ENCODE measurements at places on chromosomes 5 and 9.

GRCh38 chr5:133399247-133399891 lies 213.0 kb downstream of the FSTL4 start:
- no peak for DNase-seq

DNA sequence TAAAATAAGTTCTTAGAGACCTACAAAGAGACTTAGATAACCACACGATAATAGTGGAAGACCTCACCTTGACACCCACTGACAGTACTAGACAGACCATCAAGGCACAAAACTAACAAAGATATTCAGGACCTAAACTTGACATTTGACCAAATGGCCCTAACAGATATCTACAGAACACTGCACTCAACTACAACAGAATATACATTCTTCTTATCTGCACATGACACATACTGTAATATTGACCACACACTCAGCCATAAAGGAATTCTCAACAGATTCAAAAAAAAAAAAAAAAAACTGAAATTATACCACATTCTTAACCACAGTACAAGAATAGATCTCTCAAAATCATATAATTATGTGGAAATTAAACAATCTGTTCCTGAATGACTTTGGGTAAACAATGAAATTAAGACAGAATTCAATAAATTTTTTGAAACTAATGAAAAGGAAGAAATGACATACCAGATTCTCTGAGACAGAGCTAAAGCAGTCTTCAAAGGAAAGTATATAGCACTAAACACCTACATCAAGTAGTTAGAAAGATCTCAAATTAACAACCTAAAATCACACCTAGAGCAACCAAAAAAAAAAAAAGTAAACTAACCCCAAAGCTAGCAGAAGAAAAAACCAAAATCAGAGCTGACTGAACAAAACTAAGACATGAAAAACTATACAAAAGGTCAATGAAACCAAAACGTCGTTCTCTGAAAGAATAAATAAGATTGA lies 362.3 kb upstream of the POU5F2 start:
- no peak for DNase-seq

GRCh38 chr5:56746553-56747339 lies 68.6 kb upstream of the MAP3K1 start:
- DNase-seq = no peak

GRCh38 chr5:106640511-106640910 lies 1030.2 kb downstream of the EFNA5 start:
- DNase-seq = no peak

GRCh38 chr5:121189342-121190305 lies 662.1 kb upstream of the FTMT start:
- DNase-seq = no peak

DNA sequence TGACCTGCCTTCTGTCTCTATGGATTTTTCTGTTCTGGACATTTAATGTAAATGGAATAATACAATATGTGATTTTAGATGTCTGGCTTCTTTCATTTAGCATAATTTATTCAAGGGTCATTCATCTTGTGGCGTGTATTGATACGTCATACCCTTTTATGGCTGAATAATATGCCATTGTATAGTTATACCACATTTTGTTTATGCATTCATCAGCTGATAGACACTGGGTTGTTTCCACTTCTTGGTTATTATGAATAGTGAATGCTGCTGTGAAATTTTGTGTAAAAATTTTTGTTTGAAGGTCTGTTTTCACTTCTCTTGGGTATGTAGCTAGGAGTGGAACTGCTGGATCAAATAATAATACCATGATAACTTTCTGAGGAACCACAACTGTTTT lies 298.9 kb downstream of the CCDC171 start:
- DNase-seq = no peak

GRCh38 chr9:94178927-94179326 lies 80.2 kb upstream of the ZNF169 start:
- DNase-seq = no peak

GRCh38 chr5:40781843-40782409 lies 16.2 kb downstream of the PRKAA1 start:
- no peak for DNase-seq

DNA sequence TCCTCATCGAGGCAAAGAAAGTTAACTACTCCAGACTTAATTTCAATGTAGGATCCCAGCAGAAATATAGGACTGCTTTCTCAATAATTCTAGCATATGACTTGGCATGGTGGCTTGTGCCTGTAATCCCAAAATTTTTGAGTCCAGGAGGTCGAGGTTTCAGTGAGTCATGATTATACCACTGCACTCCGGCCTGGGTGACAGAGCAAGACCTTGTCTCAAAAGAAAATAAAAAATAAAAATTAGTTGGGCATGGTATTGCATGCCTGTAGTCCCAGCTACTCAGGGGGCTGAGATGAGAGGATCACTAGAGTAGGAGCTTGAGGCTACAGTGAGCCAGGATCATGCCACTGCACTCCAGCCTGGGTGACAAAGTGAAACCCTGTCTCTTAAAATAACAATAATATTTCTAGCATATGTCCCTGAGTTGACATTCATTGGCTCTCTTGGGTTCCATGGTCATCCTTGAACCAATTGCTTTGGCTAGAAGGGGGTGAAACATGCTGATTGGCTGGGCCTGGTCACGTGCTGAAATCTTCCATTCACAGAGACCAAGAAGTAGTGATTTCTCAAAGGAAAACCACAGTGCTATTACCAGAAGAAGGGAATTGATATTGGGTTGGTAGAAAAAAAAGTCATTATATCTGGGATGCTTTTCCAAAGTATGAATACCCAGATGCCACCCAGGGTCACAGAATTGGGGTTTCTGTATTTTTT lies 31.6 kb upstream of the GARNL3 start:
- no peak for DNase-seq

DNA sequence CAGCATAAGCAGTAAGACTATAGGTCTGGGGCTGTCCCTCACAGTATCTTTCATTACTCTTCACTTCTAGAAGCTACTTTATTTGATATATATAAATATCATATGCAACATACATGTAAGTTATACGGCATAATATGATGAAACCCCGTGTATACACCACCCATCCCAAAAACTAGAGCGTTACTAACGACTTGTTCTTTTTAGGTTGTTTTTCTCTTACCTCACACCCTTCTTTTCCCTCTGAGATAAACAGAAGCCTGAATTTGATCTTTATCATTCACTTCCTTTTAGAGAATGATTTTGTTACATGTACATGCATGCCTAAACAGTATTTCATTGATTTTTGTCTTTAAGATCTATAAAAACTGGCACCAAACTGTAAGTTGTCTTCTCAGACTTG lies 3.7 kb downstream of the TRMO start:
- no peak for DNase-seq

DNA sequence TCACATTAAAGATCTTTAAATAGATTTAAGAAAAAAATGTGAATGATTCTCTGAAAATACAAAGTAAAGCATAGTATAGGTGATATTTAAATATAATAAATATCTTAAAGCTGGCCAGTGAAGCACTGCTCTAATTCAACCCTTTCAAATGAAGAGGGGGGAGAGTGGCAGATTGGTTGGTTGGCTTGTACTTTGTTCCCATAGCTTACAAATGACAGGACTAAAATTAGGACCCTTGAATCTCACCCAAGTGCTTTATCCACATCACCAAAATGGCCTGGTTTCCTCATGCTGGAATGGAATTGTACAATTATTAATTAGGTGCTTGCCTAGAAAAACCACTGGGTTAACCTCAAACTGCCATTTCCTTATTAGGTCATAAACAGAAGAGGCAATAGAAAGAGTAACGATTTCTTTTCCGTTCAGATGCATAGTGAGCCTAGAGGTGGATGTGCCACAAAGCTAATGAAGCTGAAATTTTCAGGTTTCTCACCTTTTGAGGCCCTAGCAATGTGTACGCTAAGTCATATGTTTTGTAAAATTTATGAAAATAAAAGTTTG lies 354.5 kb upstream of the CDH6 start:
- DNase-seq = no peak

GRCh38 chr9:98896632-98897031 lies 47.1 kb upstream of the COL15A1 start:
- DNase-seq = no peak

GRCh38 chr5:179407191-179408175 lies 62.2 kb upstream of the ADAMTS2 start:
- DNase-seq = no peak

DNA sequence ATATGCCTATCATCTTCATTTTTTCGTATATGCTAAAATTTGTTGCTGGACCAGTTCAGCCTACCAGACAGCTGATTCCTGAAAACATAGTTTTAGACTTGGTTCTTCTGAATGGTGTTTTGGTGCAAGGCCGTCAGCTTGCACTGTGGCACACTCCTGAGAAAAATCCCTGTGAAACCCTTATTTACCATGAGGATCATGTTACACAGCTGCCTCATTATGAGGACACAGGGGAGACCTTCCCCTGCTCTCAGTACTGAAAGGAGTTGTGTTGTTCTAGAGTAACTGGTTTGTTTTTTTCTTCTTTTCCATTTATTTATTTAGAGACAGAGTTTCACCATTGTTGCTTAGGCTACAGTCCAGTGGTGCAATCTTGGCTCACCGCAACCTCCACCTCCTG lies 37.6 kb downstream of the MAST4 start:
- no peak for DNase-seq

- DNase-seq = no peak
Measured at GRCh38 chr5:77337686-77338085, 127.2 kb downstream of the PDE8B start.

DNA sequence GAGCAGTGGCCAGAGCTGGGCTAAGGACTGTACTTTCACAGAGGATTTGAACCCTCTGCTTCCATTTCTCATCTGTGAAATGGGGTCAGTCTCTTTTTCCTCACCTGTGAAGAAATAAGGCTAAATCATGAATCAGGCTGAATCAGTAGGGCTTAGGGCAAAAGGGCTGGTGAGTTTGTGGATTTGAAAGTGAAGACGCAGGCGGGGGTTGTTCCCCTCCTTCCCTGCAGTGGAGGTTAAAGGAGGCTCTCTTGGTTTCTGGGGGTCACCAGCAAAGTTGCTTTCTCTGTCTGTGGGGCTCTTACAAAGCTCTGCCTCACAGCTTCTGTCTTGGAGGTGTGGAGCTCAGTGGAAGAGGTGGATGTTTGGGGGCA lies 17.6 kb upstream of the NDST1 start:
- no peak for DNase-seq

GRCh38 chr5:140362875-140363630 lies 3.1 kb downstream of the SLC4A9 start:
- DNase-seq = peak; percentile 9

DNA sequence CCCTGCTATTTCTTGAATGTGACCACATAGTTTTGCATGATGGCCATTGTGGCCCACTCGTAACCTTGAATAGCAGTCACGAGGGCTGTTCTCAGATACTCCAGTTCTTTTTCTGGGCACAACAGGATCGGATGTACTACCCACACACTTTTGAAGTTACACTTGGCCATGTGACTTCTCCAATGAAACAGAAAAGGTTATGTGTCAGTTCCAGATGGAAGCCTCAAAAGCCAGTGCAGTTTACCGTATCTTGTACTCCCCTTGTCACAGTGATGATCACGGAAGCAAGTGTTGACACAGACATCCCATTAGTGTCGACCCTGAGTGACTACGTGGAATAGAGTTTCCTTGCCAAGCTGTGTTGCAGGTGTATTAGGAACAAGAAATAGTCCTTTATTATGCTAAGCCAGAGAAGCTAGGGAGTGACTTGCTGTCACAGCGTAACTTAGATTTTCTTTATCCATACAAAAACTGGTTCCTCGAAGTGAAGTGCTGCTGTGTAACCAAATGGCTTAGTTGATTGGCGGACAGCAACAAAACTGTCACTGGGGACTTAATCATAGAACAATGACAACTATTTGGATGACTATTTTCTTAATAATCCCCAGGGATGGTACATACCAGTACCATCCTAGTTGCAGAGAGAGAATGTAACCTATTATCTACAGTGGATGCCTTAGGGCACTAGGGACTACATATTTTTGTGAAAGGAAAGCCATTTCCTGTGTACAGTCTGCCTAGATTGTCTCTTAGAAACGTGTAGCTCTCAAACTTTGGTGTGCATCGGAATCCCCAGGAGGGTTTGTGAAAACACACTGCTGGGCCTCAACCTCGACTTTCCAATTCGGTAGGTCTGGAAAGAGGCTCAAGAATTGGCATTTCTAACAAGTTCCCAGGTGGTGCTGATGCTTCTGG lies 90.1 kb upstream of the DMRT1 start:
- DNase-seq = no peak

DNA sequence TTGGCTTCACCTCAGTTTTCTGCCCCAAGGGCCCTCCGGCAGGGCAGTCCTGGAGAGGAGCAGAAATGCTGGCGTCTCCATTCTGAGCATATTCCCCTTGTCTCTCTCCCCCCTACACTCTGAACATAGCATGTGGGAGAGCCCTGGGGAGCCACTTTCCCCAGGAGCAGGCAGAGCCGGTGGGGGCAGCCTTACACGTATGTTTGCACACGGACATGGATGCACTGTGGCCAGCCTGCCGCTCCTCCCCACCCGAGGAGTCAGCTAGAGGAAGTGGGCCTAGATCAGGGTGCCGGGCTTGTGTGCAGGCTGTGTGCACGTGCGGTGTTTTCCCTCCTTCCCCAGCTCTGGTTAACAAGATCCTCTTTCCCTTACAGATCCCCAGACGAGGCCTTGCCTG lies 25.4 kb upstream of the POMT1 start:
- no peak for DNase-seq

- no peak for DNase-seq
Measured at GRCh38 chr9:76401580-76402354, 7.5 kb upstream of the RFK start.

GRCh38 chr9:18658804-18659705 lies 185.1 kb downstream of the ADAMTSL1 start:
- no peak for DNase-seq

- no peak for DNase-seq
Measured at GRCh38 chr9:86598411-86599239, 244.4 kb upstream of the TUT7 start.

- DNase-seq = no peak
Measured at GRCh38 chr5:99239826-99240360, 311.1 kb upstream of the CHD1 start.

- no peak for DNase-seq
Measured at GRCh38 chr5:131282235-131282634, 18.4 kb downstream of the CDC42SE2 start.

DNA sequence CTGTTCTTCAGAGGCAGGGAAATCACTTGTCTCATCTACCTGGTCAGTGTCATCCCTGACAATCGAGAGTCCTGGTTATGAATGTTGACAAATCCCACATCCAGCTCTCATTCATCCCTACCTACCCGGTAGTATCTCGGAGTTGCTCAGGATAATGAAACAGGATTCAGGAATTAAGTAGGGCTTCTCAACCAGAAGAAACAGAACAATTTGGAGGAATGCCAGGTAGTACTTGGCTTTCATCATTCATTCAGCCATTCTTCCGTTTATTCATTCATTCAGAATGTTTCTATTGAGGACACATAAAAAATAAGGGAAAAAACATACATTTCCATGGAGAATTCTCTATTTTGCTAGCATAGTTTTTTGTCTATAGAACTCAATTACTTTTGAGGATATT lies 195.0 kb downstream of the ARHGEF28 start:
- DNase-seq = no peak

DNA sequence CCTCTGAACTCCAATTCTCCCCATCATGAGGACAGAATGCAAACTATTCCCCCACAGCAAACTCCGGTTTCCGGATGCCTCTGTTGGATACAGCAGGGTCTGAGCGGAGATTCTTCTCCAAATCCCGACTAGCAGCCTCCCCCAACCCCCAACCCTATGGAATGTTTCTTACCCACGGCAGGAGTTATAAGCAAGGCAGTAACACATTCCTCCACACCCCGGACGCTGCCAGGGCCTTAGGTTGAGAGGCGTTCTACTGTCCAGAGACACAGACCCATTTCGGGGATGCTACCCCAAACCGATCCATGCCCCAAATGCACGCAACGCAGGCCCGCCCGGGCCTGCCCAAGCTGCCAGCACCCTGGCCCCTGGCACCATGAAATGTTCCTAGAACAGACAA lies 85.6 kb upstream of the LMX1B start:
- DNase-seq = no peak

Measured in T1000 (cell line).